ENCODE measurements at places on chromosomes 3 and 15. TPM values are rescaled to one million over a fixed set of nuclear protein-coding genes. Genes with fewer than 3 reads are reported as not detected.

Gene HGD
- total RNA-seq = 1.5 TPM

DNA sequence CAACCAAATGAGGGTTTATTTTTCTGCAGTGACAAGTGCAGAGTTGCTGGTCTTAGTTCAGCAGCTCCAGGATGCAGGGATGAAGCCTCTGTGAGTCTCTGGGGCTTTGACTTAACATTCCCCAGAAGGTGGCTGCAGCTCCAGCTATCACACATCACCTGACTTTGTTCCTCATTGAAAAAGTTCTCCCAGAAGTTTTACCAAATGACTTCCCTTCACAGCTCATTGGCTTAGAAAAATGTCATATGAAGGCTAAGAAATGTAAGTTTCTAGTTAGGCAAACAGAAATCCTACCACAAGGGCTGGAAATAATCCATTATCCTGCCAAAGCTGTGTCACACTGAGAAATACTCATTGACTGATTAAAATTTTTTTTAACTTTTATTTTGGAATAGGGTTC is 184.9 kb downstream of the MINAR1 start:
- DNase-seq = no peak

GRCh38 chr15:41691471-41691870 is 31.3 kb downstream of the MGA start:
- DNase-seq = no peak

DNA sequence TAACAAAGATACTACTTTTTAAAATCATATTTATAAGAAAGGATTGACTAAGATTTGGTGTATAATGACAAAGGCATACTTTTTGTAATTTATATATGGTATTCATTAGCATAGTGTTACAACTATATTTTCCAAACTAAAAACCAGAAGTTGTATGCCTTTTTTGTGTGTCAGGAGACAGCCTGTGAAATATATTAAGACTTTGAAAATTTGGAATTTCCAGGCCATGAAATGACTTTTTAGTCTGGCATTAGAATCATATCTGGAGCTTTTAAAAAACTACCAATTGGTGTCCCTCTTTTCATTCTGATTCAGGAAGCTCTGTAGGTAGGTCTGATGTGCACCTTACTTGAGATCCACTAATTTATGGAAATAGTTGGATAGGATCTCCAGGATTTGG is 41.9 kb downstream of the CALML4 start:
- DNase-seq = no peak

DNA sequence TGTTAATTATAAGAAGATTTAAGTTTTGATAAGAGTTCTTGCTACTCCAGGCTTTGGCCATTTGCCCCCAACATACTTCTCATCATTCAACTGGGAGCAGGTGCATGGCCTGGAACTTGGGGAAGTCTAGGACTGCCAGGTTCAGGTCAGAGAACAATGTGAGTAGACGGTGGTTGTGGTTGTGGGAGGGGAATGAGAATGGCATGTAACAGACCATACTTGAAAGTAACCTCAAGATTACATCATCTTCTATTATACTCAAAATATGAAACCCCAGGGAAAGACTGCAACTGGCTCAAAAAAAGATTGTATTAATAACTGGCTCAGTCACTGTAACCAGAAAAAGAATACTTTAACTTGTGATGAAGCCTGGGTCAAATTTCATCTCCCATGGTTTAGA is 364.9 kb upstream of the DPPA4 start:
- DNase-seq = no peak

Data from left cardiac atrium (tissue), 4 donors.